ENCODE measurements at places on chromosomes 11 and 22. TPM values are rescaled to one million over a fixed set of nuclear protein-coding genes. Genes with fewer than 3 reads are reported as not detected.

Gene KCNJ11
- total RNA-seq: 1.3 TPM

Gene NLRP14
- not detected for total RNA-seq

Gene GVQW3
- total RNA-seq: 1.1 TPM

Gene YIF1A
- total RNA-seq: 109 TPM

Gene OR4D5
- total RNA-seq: not detected

Gene MMP12
- total RNA-seq: not detected

Gene ENDOD1
- total RNA-seq: 17.1 TPM

Gene CCDC188
- not detected for total RNA-seq

Gene OTOG
- total RNA-seq: not detected

Gene P2RX6
- total RNA-seq: 1.2 TPM

All from A549 treated with GW870086 at 1 μM for 4 hours (cell line).